ENCODE measurements at places on chromosomes 11 and 22. TPM values are rescaled to one million over a fixed set of nuclear protein-coding genes. Genes with fewer than 3 reads are reported as not detected.
A peak's percentile ranks its signal among the peaks of the same experiment; 100 is the strongest.

The BCR gene
- 46.1 TPM for total RNA-seq

The CDC42EP2 gene
- total RNA-seq = 6.1 TPM

DNA sequence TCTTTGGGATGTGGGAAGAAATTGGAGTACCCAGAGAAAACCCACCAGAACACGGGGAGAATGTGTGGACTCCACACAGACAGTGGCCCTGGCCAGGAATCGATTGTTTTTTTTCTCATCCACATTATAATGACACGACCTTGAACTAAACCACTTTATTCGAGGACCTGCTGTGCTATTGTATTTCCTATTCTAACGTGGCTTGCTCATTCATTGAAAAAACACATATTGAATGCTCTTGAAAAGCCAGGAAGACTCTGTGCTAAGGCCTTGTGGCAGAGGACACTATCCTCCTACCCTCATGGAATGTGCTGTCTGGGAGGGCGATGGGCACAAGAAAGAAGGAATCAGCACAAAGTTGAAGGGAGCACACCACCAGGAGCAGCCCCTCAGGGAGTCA, 9.1 kb upstream of the SREBF2 start:
- no peak for DNase-seq

DNA sequence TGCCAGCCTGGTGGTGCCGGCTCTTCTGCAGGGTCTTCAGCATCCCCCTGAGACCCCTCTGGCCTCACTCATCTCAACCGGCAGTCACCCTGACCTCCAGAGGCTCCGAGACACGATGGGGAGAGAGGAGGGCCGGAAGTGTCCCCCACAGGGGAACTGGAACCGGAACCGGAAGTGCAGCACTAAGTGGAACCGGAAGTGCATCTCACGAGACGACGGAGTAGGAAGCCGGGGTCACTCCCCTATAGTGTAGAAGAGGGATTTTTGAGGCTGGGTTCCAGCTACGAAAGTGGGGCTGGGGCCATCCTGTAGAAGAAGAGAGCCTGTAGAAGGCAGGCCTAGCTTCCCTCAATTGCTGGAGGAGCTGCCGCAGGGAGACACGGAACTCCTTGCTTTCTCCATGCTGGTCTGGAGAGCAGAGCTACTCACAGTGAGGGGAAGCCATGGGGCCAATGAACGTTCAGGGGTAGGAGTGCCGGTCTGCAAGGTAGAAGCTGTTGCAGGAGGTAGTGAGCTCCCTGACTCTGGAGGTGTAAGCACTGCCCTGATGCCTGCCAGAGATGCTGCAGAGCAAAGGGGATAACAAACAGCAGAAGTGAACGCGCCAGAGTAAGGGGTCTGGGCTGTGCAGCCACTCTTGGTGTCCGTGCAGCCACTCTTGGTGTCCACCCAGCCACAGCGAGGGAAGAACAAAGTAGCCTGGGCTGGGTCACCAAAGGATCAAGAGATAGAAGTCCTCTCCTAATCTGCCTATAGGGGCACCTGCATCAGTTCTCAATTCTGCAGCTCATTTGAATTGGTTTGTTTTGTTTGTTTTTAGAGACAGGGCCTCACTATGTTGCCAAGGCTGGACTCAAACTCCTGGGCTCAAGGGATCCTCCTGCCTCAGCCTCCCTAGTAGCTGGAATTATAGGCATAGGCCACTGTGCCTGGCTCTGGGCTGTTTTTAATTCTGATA, 21.9 kb downstream of the SCUBE1 start:
- no peak for DNase-seq

DNA sequence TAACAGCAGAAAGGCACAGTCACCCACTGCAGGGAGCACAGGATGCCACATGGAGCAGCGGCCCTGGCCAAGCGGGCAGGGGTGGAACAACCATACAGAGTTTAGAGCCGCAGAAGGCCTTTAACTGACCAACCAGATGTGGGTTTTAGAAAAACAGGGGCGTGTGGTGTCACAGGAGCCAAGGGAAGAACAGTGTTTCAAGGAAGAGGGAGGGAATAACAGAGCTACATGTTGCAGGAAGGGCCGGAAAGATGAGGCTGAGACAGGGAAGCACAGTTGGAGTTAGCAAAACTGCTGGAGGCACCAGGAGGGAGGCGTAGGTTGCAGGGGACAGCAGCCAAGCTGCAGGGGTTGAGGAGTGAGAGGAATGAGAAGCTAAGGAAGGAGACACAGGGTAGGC, 7.8 kb upstream of the NAA40 start:
- no peak for DNase-seq

- no peak for DNase-seq
Measured at GRCh38 chr22:49492741-49493251, 334.9 kb downstream of the BRD1 start.

The DEUP1 gene
- total RNA-seq = 0.82 TPM

DNA sequence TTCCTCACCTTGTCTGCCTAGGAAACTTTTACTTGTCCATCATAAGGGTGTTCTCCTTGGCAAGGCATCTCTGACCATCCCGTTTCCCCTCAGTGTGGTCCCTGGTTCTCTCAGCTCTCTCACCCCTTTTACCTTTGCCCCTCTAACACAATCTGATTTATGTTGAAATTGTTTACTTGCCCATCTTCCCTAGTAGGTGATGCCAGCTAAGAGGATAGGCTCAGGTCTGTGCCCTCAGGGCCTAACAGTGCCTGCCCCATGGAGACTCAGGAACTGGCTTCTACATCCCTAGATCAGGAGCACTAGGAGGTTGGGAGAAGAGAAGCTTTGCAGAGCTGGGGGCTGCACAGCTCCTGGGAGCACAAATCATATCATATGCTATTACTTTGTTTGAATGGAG, 21.1 kb upstream of the ALG8 start:
- no peak for DNase-seq

The CTSF gene
- 34.6 TPM for total RNA-seq

- DNase-seq = no peak
Measured at GRCh38 chr22:32811788-32812545, 10.5 kb downstream of the TIMP3 start.

The SYCE3 gene
- total RNA-seq = not detected

GRCh38 chr11:57800444-57801182, 39.0 kb downstream of the CTNND1 start:
- peak; percentile 70 for DNase-seq

- no peak for DNase-seq
Measured at GRCh38 chr11:34235591-34236071, 122.2 kb downstream of the ABTB2 start.

DNA sequence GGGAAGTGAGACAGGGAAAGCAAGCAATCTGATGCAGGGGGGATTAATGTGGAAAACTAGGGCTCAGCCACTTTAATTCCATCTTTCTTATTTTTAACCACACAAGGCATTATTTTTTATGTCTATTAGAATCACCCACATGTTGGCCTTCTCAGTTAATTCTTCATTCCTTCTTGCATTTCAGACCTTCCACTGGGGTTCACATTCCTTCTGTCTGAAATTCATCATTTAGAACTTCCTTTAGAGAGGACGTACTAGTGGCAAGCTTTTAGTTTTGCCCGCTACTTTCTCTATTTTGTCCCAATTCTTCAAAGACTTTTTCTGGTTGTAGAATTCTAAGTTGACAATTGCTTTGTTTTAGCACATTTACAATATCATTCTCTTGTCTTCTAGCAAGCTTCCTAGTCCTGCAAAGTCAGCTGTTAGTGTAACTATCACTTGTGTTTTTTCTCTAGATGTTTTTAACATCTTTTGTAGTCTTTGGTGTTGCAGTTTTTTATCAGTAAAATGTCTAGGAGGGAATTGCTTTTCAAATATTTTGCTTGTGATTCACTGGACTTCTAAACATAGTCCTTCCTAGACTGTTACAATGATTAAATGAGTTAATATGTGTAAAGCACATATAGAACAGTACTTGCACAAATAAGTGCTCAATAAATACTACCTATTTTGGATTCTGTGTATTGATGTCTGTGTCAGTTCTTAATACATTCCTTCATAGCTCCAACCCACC, 5.5 kb upstream of the NNMT start:
- no peak for DNase-seq

- DNase-seq = no peak
Measured at GRCh38 chr22:23088199-23088604, 17.9 kb downstream of the GNAZ start.

DNA sequence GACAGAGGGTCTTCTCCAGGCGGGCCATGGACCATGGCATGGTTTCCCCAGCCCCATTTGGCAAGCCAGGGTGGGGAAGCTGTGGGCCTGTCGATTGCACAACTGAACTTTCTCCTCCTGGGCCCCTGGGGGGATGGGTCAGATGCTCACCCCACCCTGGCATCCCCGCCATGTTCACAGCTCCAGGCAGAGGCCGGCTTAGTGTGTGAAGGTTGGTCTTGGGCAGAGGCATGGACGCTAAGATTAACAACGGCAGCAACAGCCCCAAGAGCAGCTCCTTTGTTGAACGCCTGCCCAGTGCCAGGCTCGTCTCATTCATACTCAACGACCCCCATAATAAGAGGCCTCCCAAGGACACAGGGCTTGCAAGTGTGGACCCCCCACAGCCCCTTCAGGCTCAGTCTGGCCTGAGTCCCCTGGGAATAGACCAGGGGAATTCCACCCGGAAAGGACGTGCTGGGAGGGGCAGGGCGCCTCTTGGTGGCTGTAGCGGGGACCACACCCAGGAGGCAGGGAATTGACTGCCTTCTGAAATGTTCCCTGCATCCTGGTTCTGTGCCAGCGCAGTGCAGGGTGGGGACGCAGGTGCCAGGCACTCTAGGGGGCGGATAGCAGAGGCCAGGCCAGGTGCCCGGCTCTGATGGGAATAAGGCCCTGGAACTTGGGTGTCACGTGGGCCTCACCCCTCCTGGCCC, 8.3 kb downstream of the TSPO start:
- DNase-seq = no peak

- no peak for DNase-seq
Measured at GRCh38 chr11:89490602-89490980, 584 bp downstream of the NOX4 start.
